ENCODE measurements at places on chromosomes 11 and 22. TPM values are rescaled to one million over a fixed set of nuclear protein-coding genes. Genes with fewer than 3 reads are reported as not detected.

GRCh38 chr22:47439643-47440265, 677.3 kb downstream of the TBC1D22A start:
- no peak for DNase-seq
- no peak overlapping the region for H3K27ac ChIP-seq
- no peak overlapping the region for H3K4me3 ChIP-seq
- H3K27me3 ChIP-seq: no peaks in the 10 kb centered on the region
- H3K36me3 ChIP-seq: no peaks in the 10 kb centered on the region

DNA sequence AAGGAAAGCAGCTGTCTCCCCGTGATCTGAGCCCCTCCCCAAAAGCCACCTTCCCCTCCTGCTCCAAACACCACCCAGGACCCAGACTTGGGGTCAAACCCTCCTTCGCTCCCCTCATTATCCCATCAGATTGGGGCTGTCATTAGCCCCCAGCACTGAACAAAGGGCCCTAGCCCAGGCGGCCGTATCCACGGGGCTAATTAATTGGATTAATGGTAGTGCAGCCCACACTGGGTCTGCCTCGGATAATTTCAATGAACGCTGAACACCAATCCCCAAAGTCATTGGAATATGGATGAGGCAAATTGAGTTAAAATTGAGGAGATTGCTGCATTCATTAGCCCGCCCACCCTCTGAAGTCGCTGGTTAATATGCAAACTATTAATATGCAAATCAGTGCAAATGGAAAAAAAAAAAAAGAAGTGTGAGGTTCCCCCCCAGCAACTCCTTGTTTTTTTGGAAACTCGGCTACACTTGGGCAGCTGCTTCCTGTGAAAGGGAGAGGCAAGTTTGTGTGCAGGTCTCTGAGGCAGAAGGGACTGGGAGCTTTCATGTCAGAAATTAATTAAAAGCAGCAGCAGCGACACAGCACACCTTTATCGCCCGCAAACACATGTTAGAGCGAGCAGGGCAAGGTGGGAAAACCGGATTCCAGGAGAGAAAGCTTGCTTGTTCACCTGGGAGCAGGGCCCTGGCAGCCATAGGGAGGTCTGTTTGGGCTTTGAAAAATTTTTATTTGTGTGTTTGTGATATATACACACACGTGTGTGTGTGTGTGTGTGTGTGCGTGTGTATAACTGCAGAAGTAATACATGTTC, 517.8 kb downstream of the MIAT start:
- H3K27ac ChIP-seq: no peak overlapping the region
- H3K4me3 ChIP-seq: no peak overlapping the region
- H3K27me3 ChIP-seq: peaks cover 9% of the 10 kb centered on the region
- no peaks in the 10 kb centered on the region for H3K4me1 ChIP-seq

Gene MS4A1
- not detected for total RNA-seq

Gene PVALB
- total RNA-seq: not detected

- no peaks in the 10 kb centered on the region for H3K27me3 ChIP-seq
- no peak overlapping the region for H3K27ac ChIP-seq
- DNase-seq: no peak
- no peaks in the 10 kb centered on the region for H3K4me1 ChIP-seq
Measured at GRCh38 chr11:85154294-85154693, 472.9 kb downstream of the DLG2 start.

- peaks cover 7% of the 10 kb centered on the region for H3K4me1 ChIP-seq
- H3K27me3 ChIP-seq: no peaks in the 10 kb centered on the region
- peaks cover 20% of the 10 kb centered on the region for H3K36me3 ChIP-seq
- H3K4me3 ChIP-seq: no peak overlapping the region
Measured at GRCh38 chr11:74354036-74354435, 42.6 kb upstream of the P4HA3 start.

DNA sequence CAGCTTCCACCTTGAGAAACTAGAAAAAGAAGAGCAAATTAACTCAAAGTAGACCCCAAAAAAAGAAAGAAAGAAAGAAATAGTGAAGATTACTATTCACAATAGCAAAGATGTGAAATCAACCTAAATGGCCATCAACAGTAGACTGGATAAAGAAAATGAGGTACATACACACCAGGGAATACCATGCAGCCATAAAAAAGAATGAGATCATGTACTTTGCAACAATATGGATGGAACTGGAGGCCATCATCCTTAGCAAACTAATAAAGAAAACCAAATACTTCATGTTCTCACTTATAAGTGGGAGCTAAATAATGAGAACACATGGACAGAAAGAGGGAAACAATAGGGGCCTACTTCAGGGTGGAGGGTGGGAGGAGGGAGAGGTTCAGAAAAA, 13.8 kb downstream of the CD3D start:
- DNase-seq: no peak
- peaks cover 12% of the 10 kb centered on the region for H3K4me1 ChIP-seq
- peaks cover 29% of the 10 kb centered on the region for H3K36me3 ChIP-seq

DNA sequence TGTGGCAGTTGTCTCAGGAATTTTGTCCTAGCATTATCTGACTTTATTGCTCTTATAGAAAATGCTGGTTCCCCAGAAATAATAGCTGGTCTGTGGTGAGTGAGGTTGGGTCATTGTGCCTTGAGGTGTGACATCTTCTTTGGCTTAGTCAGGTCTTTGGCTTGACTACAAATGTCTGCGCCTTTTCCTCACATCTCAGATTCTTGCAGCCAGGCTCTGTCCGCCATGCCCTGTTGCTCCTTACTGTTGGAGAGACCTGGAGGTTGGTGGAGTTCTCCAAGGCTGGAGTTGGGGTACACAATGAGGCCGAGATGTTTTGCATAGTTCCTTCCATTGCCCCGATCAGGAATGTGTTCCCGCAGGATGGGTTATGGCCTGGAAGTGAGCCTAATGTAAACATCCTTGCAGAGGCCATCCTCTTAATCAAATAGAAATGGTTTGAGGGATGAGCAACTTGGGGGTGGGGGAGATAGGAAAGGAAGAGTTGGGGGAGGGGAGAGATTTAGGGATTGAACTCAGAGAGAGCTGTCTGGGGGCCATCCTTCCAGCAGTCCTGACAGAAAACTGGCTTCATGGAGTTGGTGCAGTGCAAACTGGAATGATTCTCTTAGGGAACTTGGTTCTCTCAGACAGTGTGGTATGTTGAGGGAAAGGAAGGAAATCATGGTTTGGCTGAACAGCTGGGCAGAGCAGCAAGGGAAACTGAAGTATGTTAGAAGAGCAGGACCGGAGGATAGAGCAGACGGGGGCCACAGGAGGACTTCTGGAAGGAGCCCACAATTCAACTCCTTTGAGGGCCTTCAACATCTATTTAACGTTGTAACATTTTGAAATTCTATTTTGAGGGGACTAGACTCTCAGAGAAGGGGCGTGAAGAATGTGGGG, 49.9 kb downstream of the ZBTB16 start:
- H3K4me1 ChIP-seq: peaks cover 30% of the 10 kb centered on the region
- peaks cover 2% of the 10 kb centered on the region for H3K36me3 ChIP-seq
- peaks cover 62% of the 10 kb centered on the region for H3K27me3 ChIP-seq
- no peak overlapping the region for H3K4me3 ChIP-seq
- H3K27ac ChIP-seq: no peak overlapping the region
- DNase-seq: no peak

DNA sequence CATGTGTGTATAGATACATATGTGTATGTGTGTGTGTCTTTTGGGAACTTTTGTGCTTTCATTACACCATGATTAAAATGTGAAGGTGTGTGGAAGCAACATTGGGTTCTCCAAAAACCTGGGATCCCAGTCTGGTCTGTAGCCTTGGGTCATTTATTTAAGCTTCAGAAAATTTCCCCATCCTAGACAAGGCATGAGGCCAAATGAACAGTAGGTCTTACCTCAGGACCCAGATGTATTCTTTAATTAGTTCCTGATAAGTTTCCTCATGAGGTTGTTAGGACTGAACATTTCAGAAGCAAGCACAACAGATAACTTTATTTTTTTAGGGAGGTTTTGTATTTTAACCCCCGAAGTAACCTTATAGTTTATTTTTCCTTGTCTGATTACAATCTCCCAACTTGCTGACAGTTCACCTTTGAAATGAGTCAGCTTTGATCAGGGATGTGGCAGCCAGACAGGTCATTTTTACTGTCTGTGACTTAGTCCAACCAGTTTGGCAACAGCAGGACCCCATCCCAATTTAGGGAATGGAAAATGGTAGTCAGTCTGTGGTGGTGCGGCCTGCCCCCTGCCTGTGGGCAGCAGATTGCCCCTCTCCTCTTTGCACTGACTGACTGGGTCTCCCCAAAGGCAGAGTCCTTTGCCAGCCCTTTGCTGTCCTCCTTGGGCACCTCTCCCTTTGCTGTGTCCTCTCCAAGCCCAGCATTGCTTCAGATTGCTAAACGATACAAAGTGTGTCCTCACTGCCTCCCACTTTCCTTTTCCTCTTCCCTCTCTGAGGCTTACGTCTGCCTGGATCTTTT, 88.3 kb downstream of the NAV2 start:
- no peaks in the 10 kb centered on the region for H3K4me1 ChIP-seq
- no peak overlapping the region for H3K27ac ChIP-seq
- no peak overlapping the region for H3K4me3 ChIP-seq
- peaks cover 3% of the 10 kb centered on the region for H3K27me3 ChIP-seq

Gene LDLRAD3
- total RNA-seq: 0.07 TPM

DNA sequence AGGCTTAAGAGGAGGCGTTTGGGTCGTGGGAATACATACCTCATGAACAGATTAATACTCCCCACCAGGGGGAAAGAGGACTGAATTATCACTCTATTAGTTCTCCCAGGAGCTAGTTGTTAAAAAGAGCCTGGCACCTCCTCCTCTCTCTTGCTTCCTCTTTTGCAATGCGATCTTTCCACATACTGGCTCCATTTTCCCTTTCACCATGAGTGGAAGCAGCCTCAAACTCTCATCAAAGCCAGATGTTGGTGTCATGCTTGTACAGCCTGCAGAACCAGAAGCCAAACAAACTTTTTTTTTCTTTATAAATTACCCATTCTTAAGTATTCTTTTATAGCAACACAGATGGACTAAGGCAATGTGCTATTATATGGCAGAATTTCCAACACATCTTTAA, 258.5 kb downstream of the FAM76B start:
- H3K27ac ChIP-seq: no peak overlapping the region
- H3K4me1 ChIP-seq: peaks cover 5% of the 10 kb centered on the region
- H3K4me3 ChIP-seq: no peak overlapping the region
- no peak for DNase-seq
- peaks cover 3% of the 10 kb centered on the region for H3K27me3 ChIP-seq

DNA sequence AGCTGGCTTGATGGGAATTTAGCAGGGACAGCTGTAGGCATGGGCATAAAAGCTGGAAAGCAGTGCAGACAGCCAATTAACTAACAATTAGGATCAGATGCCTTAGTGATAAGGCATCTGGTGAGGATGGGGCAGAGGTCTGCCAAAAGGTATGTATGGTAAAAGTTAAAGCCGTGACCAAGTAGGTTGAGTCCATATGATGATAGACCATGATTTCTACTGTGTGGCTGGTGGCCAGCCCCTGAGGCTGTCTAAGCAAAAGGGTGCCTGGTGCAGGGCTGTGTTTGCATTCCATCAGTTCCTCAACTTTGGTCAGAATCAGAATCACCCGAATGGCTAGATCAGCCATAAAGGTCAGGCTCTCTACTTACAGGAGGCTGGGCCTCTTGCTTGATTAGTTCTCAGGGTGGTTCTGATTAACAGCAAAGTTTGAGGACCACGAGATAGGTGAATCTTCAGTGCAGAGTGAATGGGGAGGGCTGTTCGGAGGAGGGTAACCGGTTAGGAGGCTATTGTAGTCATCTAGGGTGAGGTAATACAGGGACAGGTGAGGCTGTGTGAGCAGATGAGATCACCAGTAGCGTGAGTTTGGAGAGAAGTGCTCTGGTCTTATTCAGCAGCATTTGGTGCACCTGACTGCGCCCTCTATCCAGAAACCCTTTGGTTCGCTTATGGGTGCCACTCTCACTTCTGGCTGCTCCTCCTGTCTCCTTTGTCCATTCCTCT, 27.2 kb downstream of the PPFIBP2 start:
- no peak overlapping the region for H3K27ac ChIP-seq
- DNase-seq: no peak
- peaks cover 59% of the 10 kb centered on the region for H3K4me1 ChIP-seq
- peaks cover 6% of the 10 kb centered on the region for H3K27me3 ChIP-seq

DNA sequence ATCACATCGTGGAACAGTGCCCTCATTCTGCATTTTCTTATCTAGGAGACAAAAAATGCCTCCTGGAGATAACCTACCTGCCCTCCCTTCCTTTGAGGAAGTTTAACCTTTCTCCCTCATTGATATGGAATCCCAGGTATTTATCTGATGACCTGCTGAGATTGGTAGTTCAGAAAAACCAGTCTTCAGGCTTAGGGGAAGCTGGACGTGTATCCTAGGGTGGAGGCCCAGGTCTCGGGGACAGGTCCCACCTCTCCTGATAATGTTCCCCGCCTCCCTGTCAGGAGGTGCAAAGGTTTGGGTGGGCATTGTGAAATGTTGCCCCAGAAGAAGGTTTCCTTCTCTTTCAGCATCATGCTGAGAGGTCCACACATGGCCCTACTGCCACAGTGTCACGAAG, 186.9 kb upstream of the NAV2 start:
- no peaks in the 10 kb centered on the region for H3K4me1 ChIP-seq
- no peaks in the 10 kb centered on the region for H3K27me3 ChIP-seq

- peaks cover 6% of the 10 kb centered on the region for H3K27me3 ChIP-seq
- no peak for DNase-seq
- H3K4me1 ChIP-seq: peaks cover 2% of the 10 kb centered on the region
- no peaks in the 10 kb centered on the region for H3K36me3 ChIP-seq
Measured at GRCh38 chr22:50657925-50658324, 14.7 kb upstream of the SHANK3 start.

Gene ASRGL1
- total RNA-seq: 0.84 TPM

DNA sequence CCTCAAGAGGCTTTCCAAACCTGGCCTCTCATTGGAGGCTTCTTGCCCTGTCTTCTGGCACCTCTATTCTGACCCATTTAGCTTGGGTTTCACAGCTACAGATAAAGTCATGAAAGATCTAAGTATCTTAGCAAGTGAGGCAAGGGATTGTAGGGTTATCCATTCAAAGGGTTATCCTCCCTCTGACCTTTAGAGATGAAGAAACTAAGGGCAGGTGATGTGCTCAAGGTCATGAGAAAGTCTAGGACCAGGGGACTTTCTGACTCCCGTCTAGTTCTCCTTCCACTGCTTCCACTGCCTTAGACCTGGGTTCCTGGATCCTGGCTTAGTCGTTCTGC, 7.2 kb downstream of the PHOX2A start:
- peaks cover 24% of the 10 kb centered on the region for H3K36me3 ChIP-seq
- peaks cover 16% of the 10 kb centered on the region for H3K4me1 ChIP-seq
- no peak for DNase-seq
- peaks cover 23% of the 10 kb centered on the region for H3K27me3 ChIP-seq
- H3K4me3 ChIP-seq: no peak overlapping the region
- H3K27ac ChIP-seq: no peak overlapping the region

DNA sequence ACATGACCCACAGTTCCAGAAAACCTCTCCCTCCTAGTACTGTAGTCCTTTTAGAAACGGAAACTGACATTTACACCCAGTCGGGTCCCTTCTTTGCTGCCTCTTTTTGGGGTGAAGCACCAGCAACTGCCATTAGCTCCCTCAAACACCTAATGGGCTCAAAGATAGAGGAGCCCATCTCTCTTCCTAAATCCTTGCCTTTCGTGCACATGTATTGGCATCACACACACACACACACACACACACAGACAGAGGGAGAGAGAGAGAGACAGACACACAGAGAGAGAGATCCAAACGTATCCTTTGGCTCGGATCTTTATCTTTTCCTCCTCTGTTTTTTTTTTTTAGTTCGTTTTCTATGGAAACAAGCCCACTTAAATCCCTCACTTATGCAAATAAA, 716 bp downstream of the GRM5 start:
- no peak overlapping the region for H3K27ac ChIP-seq
- H3K27me3 ChIP-seq: peaks cover 57% of the 10 kb centered on the region
- no peaks in the 10 kb centered on the region for H3K4me1 ChIP-seq
- H3K4me3 ChIP-seq: no peak overlapping the region

Gene APOL5
- total RNA-seq: not detected

- H3K4me1 ChIP-seq: no peaks in the 10 kb centered on the region
- H3K36me3 ChIP-seq: no peaks in the 10 kb centered on the region
Measured at GRCh38 chr11:12517306-12517705, 139.9 kb downstream of the PARVA start.

Gene RIMBP3B
- 0.84 TPM for total RNA-seq

Data from activated CD4-positive, alpha-beta T cell treated with anti-CD3 and anti-CD28 coated beads, Interleukin-2, amount 10 ng/mL, durations not matched to agents 7 days and 5 days (primary cell).